Naive thymus-derived CD4-positive, alpha-beta T cell (primary cell): ENCODE measurements at places on chromosomes 5 and 9. TPM values are rescaled to one million over a fixed set of nuclear protein-coding genes. Genes with fewer than 3 reads are reported as not detected.

Gene CDX1
- not detected for total RNA-seq

DNA sequence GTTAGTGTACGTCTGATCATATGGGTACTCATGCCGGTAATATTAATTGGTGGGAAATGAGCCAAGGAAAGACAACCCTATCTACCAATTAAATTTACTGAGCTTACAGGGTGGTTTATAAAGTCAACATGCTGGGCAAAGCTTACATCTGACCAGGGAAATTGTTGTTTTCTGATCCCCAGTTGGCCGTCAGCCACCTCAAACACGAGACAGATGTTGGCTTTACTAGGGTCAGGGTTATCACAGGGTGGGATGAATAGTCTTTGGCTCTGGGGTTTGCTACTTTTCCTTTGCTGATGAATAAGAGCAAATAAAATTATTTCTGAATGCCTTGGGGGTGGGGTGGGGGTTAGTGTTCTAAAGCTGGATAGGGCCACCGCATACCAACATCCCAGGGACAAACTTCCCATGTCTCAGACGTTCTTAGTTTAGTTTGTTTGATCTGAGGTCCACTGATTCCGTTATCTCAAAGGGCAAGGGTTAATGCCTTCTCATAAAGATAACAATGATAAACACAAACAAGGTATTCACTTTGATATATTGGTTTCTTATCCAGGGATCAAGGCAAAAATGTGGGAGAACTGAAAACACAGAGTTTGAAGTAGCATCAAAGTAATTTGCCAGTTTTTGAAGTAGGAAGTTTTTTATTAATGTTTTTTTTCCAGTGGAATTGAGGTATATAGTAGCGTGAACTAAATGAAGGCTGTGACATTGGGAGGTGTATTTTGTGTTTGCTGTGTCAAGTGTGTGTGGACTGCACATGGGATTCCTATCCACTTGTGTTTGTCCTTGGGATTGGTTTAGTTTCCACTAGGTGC lies 109.1 kb upstream of the RPS23 start:
- no peaks in the 10 kb centered on the region for H3K27me3 ChIP-seq
- no peaks in the 10 kb centered on the region for H3K4me1 ChIP-seq
- no peaks in the 10 kb centered on the region for H3K36me3 ChIP-seq
- no peak for DNase-seq
- H3K4me3 ChIP-seq, result no peak overlapping the region

GRCh38 chr5:87081016-87081415 lies 186.7 kb upstream of the RASA1 start:
- H3K27ac ChIP-seq, result no peak overlapping the region
- H3K27me3 ChIP-seq, result no peaks in the 10 kb centered on the region
- DNase-seq, result no peak
- no peak overlapping the region for H3K4me3 ChIP-seq
- peaks cover 21% of the 10 kb centered on the region for H3K4me1 ChIP-seq

DNA sequence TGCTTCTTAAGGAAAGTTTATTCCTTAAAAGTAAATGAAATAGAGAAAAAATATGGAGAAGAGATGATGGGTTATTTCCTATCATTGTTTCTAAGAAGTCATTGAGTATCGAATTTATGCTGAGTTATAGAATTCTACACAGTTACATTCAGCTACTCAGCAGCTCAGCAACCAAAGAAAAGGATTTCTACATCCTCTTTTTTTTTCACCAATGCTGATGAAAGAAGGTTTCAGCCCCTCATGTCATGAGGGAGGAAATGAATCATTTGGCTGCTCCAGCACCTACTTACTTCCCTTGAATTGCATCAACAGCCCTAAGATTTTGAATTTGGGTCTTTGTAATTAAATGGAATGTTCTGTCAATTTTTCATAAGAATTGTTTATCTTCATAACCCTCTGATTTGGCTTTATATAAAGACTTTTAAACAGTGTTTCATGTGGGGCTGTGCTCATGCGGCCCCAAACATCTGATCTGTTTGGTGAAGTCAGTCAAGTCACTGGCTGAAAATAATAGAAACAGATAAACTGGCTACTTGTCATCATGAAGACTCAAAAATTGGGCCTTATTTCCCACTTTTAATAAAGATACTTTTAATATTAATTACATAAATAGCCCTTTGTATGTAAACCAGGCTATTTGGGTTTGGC lies 18.5 kb upstream of the SNX2 start:
- H3K27me3 ChIP-seq, result no peaks in the 10 kb centered on the region
- H3K4me1 ChIP-seq, result no peaks in the 10 kb centered on the region
- no peak overlapping the region for H3K4me3 ChIP-seq
- DNase-seq, result no peak
- H3K27ac ChIP-seq, result no peak overlapping the region

DNA sequence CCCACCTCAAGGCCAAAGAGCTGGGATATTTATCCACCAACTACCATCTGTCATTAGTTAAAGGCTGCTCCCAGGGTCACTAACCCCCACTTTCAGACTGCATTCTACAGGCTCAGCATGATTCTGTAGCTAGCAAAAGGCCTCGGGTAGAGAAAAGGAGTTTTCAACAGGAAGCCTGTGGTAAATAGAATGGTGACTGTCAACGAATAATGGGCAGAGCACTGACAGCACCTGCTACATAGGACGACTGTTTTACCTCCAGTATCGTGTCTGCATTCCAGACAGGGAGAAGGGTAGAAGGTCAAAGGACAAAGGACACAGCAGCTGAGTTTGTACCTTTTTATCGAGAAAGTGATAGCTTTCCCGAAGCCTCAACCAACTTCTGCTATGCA lies 20.3 kb downstream of the MFAP3 start:
- H3K4me1 ChIP-seq, result no peaks in the 10 kb centered on the region
- DNase-seq, result no peak
- H3K27me3 ChIP-seq, result no peaks in the 10 kb centered on the region
- no peak overlapping the region for H3K4me3 ChIP-seq
- H3K27ac ChIP-seq, result no peak overlapping the region
- H3K36me3 ChIP-seq, result no peaks in the 10 kb centered on the region
